Mononuclear cell (primary cell): ENCODE measurements at places on chromosomes 7 and 10. TPM values are rescaled to one million over a fixed set of nuclear protein-coding genes. Genes with fewer than 3 reads are reported as not detected.

The MDFIC gene
- total RNA-seq: 30.5 TPM

The PPP1R17 gene
- total RNA-seq: not detected

The EIF4H gene
- total RNA-seq: 288 TPM

The RINT1 gene
- total RNA-seq: 29.0 TPM

The OAT gene
- 74.1 TPM for total RNA-seq

The C7orf33 gene
- total RNA-seq: not detected

The CCL26 gene
- total RNA-seq: not detected

The CPN1 gene
- total RNA-seq: not detected

The FKBP6 gene
- total RNA-seq: not detected

The C10orf95 gene
- 0.10 TPM for total RNA-seq

The OR9A2 gene
- total RNA-seq: not detected

The ANXA8L1 gene
- 0.21 TPM for total RNA-seq

The MYO3A gene
- total RNA-seq: 0.10 TPM

The DNAH11 gene
- under 0.01 TPM for total RNA-seq

The PHKG1 gene
- 3.1 TPM for total RNA-seq

The CCZ1 gene
- 64.9 TPM for total RNA-seq

The FAM24B gene
- 6.9 TPM for total RNA-seq

The STOX1 gene
- 0.21 TPM for total RNA-seq

The CALML3 gene
- total RNA-seq: not detected

The CCL24 gene
- not detected for total RNA-seq

The MYH16 gene
- not detected for total RNA-seq

The OSBPL3 gene
- total RNA-seq: 9.3 TPM

The GPER1 gene
- 0.42 TPM for total RNA-seq

The LRRC17 gene
- total RNA-seq: 0.10 TPM

The NPFFR1 gene
- under 0.01 TPM for total RNA-seq

The CALD1 gene
- 2.1 TPM for total RNA-seq

The PNLIPRP1 gene
- not detected for total RNA-seq

The PRKRIP1 gene
- 30.7 TPM for total RNA-seq

The PRKG1 gene
- 1.2 TPM for total RNA-seq

The ANKRD61 gene
- not detected for total RNA-seq

The FIGNL1 gene
- 18.4 TPM for total RNA-seq

The SH3PXD2A gene
- total RNA-seq: 3.1 TPM

The FXYD4 gene
- not detected for total RNA-seq

The FRAT2 gene
- total RNA-seq: 25.8 TPM

The ZNF117 gene
- total RNA-seq: 3.8 TPM

The CRYGN gene
- not detected for total RNA-seq

The PSMC2 gene
- 128 TPM for total RNA-seq

The SUN1 gene
- 86.3 TPM for total RNA-seq

The MEPCE gene
- 36.7 TPM for total RNA-seq

The HPSE2 gene
- not detected for total RNA-seq

The FZD8 gene
- total RNA-seq: 0.94 TPM

The ITPRID1 gene
- total RNA-seq: 0.73 TPM

The ATOH7 gene
- total RNA-seq: not detected

The PDK4 gene
- 1.2 TPM for total RNA-seq

The ZNF365 gene
- total RNA-seq: 1.5 TPM

The CLIP2 gene
- 11.9 TPM for total RNA-seq
